ENCODE measurements at places on chromosomes 12 and 14. TPM values are rescaled to one million over a fixed set of nuclear protein-coding genes. Genes with fewer than 3 reads are reported as not detected.

The OAS1 gene
- polyA plus RNA-seq: 13.4 TPM

The FAM222A gene
- 6.4 TPM for polyA plus RNA-seq

The KRT1 gene
- polyA plus RNA-seq: 0.19 TPM

- no peak for DNase-seq
Measured at GRCh38 chr12:51997136-51997535, 9.6 kb upstream of the TAMALIN start.

DNA sequence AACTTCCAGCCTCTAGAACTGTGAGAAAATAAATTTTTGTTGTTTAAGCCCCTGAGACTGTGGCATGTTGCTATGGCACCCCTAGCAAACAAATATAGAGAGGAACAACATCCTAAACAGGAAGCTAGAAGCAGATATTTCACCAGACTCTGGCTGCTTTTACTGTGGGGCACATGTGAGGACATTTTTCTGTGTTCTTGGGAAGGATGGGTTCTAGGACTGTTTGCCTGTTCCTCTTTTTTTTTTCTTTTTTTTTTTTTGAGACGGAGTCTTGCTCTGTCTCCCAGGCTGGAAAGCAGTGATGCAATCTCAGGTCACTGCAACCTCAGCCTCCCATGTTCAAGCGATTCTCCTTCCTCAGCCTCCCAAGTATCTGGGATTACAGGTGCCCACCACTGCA, 4.2 kb upstream of the HRK start:
- DNase-seq: no peak

GRCh38 chr14:21498540-21499526, 12.3 kb downstream of the METTL3 start:
- no peak for DNase-seq

DNA sequence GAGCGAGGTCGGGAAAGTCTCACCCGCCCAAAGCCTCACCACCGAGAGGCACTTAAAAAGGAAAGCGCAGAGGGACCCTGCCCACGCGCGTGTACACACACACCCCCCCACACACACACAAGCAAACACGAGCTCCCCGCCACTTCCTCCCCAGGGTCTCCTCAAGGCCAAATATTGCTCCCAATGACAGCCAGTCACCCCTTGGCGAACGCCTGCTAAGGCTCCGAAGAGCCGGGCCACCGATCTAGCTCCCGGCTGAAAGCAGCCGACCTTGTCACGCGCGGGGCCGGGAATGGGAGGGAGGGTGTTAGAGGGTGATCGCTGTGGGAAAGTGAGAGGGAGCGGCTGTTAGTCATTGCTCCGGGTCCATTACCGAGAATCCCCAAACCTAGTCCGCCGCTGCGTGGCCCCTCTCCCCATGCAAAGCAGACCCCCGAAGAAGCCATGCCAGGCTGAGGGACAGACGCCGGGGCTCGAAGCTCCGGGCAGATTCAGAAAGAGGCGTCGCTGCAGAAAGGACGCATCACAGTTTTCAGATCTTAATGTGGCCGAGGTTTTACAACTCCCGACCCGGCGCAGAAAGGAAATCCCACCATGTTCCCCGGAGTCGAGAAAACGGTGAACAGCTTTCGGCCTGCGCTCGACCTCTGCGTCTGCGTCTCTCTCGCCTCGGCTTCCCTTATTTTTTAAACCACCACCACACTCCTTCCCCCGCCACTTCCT, 2.6 kb downstream of the BMP4 start:
- no peak for DNase-seq

DNA sequence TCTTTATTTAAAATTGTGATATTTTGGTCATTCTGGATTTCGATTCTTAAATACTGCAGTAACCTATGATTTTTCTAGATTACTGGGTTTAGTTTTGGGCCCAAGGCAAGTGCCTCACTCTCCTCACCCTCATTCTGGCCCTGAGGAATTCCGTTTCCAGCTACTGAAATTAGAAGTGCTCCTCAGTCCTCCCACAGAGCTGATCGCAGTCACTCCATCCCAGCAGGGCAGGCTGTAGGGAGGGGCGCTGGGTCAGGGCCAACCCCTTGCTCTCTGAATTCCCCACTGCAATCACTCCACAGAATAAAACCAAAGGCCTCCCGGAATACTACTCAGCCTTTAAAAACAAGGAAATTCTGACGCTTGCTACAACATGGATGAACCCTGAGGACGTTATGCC, 66.5 kb upstream of the DIO3 start:
- no peak for DNase-seq

Data from right renal cortex interstitium (tissue), 3 donors.